ENCODE measurements at places on chromosomes 2 and 18.

DNA sequence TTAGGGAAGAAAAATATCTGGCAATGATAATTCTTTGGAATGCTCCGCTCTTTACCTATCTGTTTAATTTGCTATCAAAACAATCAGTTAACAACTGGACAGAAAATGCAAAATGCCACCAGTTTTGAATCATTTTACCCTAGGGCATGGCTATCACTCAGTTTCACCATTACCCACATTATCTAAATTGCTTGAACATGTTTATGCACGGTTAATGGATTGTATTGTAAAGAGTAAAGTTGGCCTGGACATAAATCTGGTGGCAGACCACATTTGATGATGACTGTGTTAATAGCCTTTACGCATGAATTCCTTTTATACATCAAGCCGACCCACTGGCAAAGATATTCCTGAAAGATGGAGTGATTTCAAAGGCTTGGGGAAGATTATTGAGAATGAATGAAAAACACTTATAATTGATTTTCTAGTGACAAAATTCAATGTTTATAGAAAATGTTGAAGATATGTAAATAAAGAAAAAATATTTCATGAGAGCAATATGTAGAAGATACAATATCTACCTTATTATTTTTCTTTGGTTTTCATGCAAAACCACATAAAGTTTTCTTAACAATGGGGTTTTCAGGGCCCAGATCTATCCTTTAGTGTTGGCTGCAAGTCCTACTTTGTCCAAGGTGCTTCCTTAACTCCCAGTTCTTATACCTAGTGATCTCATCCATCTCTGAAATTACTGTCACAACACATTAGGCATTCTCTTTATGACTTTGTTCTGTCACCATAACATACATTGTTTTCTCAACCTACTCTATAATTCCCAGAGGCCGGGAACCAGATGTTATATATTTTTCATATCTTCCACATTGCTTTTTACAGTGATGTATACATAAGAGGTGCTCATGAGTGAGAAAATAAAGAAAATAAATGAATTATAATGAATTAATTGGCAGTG lies 265.1 kb downstream of the RIT2 start:
- DNase-seq, result no peak

- DNase-seq, result no peak
These were observed 15.1 kb upstream of the DYNC2LI1 start for GRCh38 chr2:43758739-43759138.

GRCh38 chr18:79393635-79394533 lies 1.8 kb upstream of the NFATC1 start:
- no peak for DNase-seq

DNA sequence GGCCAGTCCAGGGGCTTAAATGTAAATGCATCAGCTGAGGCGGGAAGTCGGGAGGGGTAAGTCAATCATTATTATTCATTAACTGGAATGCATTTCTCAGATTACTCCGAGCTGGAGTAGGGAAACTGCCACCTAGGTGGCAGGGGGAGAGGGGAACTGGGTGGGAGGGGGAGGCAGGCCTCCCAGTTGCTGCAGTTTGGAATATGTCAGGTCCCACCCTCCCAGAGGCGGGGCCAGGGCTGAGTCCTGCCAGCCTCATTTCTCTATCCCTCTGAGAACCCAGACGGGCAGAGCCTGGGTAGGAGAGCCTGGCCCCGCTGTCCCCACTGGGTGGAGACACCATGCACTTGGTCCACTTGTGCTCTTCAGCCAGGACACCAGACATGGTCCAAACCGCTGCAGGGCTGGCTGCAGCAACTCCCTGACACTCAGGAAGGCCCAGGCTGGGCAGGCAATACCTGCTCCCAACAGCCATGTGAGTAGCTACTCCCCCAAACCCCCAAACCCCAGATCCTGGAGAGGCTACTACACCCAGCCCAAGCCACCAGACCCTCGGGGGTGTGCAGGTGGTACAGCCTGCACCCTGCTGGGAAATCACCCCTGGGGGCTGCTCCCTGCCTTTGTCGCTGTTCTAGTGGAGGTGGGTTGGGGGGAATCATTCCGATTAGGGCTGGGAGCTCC lies at the start of gene GPBAR1:
Gene GPBAR1, plus strand, starts transcription at position 274 of the 681 bp plus-strand sequence. CDS start 1,710 bp downstream, outside the sequence.
- DNase-seq, result no peak

DNA sequence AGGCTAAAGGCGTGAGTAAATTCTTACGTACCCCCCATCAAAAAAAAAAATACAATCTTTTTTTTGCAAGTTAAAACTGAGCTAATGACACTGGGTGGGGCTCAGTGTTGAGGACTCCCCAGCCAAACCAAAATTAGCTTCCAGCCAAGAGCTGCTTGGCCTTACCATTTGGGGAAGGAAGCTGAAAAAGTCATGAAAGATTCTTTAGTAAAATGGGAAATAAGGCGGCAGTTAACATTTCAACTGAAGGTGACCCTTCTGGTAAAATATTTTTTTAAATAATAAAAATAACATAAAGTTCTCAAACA lies 16.4 kb downstream of the SMAD7 start:
- DNase-seq, result no peak

DNA sequence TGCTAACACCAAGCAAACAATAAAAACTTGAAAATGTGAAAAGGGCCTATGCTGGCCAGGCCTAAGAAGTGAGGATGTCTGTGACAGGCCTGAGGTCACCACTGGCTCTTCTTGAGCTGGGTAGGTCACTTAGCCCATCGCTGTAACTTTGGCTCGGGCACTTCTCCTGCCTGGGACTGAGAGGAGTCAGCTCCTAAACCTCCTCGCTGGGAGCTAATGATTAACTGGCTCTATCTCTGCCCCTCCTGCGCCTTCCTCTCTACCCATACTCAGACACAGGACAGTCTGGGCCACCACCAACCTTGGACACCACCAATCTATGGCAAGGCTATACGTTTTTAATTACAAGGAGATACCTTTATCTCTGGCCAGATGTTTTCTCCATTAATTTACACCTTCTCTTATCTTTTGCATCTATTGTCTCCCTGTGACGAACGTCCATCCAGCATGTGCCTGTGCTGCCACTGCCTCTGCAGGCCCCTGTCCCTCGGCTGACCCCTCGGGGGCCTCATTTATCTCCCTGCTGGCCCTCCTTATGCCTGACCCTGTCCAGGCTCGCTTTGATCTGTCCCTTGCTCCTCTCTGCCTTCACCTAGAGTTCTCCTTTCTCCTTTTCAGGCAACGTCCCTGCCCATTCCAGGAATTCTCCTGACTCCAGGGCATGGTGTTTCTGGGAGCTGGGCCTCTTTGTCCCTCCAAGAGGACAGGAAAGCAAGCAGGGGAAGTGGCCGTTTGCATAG lies 149.1 kb upstream of the GATA6 start:
- DNase-seq, result no peak

DNA sequence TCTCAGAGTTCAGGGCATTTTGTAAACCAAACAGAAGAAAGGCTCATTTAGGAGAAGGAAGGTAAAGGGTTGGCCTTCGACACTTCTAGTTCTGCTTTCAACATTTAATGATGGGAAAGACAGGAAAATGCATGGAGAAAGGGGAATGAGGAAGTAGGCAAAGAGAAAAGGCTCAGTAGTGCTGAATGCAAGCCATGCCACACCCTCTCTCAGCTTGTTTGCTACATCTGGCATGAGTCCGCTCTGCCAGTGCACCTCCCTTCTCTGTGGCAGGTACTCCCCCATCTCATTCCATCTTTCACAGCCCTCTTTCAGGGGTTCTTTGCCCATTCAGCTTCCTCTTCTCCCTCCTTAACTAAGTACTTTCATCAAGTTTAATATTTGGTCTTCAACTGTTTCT lies 120.9 kb upstream of the ITGB6 start:
- no peak for DNase-seq

DNA sequence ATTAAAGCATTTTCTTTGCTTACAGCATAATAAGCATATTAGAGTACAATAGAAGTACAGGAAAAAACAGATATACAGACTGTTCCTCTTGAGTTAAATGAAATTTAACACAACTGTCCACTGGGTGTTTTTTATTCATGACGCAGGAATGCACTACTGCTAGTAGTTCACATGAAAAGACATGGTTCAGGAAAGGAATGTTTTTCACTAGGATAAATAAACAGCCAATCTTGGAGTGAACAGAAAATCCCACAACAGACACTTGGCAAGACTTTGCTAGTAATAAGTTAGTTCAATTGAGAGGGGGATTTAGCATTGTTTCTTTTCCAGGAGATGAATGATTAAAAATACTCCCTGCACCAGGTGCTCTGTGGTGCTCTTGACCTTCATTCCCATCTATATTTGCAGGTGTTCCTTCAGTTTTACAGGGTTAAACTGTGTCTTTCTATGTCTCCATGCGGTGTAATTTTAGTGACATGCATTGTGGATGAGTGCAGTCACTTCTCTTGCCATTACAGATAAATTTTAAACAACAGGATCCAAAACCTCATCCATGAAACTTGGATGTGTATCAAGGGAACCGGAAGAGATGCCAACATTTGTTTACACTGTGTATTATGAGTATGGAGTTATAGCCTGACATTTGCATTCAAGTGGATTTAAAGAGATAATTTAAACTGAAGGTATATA lies 796.6 kb downstream of the DSC3 start:
- DNase-seq, result peak; percentile 2

GRCh38 chr18:73544032-73544431 lies 603.6 kb downstream of the FBXO15 start:
- DNase-seq, result no peak

DNA sequence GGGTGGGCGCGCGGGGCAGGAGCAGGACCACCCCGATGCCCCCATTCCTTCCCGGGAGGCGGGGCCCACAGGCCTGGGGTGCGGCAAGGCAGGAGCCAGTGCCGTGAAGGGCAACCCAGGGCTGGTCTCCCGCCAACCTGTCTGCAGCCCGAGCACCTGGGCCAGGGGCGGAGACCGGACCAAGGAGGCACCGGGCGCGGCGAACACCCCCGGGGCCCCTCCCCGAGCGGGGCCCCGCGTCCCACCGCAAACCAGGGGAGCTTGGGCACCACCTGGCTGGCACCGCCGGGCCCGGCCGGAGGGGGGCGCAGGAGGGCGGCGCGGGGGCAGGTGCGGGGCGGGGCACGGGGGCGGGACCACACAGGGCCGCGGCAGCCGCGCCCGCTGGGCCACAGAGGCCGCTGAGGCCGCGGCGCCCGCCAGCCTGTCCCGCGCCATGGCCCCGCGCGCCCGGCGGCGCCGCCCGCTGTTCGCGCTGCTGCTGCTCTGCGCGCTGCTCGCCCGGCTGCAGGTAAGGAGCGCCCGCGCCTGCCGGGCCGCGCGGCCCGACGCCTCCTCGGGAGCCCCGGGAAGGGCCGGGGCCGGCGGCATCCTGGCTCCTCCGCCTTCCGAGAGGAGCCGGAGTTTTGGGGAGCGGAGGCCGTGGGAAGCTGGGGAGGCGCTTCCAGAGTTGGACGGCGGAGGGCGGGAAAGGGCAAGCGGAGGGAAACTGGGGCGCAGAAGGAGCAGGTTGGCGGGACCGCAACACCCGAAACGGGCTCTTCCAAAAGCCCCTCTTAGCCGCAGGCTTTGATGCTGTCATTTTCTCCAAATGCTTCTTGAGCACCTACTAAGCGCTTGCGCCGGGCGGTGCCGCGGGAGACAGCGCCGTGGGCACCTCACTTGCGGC lies at the start of gene TNFRSF11A:
Gene TNFRSF11A, plus strand, starts transcription at position 394 of the 889 bp plus-strand sequence. Its CDS starts 43 bp downstream, at position 437.
- DNase-seq, result no peak

GRCh38 chr2:172792711-172793110 lies 57.1 kb downstream of the RAPGEF4 start:
- DNase-seq, result no peak

DNA sequence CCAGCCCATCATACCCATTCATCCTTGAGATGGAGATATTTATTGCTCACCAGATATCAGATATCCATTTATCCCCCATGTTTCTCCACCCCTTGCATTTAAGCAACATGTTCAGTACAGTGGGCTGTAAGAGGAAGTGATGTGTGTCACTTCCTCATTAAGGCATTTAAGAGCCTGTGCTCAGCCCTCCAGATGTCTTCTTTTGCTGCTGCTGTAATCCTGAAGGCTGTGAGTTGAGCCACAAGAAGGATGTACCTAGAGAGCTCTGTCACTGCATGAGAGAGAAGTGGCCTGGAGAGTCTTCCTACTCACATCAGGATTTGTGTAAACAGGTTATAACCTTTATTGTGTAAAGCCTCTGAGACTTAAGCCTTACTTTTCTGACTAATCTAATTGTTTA lies 151.8 kb upstream of the UNC80 start:
- DNase-seq, result no peak
